ENCODE measurements at places on chromosomes 2 and 18.

DNA sequence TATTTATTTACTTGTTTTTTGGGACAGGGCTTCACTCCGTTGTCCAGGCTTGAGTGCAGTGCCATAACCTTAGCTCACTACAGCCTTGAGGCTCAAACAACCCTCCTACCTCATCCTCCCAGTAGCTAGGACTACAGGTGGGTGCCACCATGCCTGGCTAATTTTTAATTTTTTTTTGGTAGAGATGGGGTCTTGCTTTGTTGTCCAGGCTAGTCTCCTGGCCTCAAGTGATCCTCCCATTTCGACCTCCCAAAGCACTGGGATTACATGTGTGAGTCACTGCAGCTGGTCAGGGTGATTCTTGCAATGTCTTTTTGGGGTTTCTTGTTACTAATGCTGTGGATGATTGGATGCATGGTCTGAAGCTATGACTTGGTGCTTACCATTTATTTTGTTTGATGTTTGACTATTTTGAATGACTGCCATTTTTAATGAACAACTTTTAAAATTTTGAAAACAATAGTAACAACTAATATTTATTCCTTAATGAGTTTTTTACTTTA lies 6.5 kb downstream of the CERS6 start:
- DNase-seq = no peak

DNA sequence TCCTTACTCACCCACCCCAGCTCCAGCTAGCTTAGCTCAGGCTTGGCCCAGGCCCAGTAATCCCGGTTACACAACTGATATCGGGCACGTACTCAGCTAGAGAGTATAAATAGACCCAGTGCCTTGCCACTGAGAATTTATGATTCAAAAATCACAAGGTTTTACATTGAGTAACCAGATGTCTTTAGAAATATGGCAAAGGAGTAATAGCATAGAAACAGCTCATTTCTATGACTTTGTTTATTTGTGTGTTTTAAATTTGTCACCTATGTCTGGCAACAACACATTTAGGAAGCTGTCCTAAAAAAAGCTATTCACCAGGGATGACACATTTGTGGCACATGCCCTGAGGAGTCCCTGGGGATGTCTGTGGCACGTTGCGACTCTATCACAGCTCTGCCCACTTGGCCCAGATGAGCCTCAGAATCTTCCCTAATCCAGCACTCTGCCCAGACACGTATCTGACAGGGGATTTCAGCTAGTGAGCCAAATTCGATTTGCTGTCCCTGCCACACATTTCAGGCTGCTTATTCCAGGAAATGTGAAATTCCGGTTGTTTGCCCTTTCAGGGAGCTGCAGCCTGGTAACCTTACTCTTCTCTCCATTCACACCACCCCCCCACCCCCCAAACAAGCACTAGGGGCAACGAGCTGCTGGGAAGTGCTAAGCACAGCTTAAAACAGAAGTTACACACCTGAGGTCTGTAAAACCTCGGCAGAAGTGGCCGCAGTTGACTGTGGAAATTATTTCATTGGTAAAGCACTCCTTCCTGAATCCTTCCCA lies 85.4 kb upstream of the ZCCHC2 start:
- peak; percentile 25 for DNase-seq

DNA sequence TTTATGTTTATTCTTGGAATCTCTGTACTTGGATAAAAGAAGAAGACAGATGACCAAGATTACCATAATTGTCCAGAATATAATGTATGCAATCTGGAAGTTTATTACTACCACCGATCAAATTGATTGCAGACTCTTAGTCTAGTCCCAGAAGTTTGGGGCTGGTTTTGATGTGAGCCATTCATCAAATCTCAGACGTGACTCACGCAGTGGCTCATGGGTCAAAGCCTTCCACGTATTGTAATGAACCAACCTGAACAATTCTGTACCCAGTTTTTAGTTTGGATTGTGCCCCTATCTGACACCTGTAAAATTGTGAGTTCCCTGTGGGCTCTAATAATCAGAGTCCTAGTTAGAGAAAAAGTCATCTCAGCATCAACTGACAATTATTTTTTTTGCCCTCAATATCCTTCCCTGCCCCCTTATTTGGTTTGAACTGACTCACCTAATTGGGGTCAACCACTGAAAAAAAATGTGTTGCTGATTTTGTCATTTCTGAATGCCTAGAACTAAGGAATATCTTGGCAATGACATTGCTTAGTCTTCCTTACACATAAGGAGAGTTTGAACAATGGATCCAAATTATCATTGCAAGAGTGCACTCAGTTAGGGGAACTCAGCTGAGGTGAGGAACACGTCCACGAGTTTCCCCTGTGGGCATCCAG lies 219.5 kb upstream of the NRP2 start:
- DNase-seq = no peak

DNA sequence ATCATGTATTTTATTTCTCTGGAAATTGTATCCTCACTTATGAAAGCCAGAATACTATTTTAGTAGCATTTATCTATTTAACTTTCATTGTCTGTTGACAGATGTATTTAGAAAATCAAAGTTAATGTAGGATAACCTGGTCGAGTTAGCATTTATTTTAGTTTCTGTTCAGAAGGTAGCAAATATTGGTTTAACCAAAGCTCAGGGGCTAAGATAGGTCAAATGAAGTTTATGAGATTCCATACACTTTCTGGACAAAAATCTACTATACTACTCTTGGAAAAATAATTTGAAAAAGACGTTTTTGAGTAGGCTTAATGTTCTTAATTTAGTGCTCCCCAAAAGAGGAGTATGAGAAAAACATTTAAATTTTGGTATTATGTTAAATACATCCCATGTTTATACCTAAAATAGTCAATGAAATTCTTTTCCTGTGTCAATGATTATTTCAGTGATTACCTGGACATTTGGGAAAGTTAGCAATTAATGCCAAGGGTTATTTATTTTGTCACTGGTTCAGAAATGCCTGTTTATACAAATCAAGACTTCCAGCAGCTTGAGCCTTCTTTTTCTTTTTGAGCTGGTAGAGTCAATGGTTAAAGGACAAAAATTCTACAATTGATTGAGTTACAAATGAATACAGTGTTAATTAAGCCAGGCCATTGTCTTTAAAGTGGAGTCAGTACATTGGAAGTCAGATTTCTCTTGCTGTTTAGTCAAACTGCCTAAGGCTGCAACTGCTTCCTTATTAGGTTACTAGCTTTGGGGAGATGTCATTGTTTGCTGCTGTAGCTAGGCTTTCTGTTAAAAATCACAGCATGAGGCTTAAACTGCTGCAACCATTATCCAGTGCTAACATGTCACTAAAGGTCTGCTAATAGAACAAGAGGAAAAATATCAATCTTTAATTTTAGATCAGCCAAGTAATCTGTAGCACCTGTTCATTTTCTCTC lies 182.3 kb downstream of the CAMKMT start:
- no peak for DNase-seq

DNA sequence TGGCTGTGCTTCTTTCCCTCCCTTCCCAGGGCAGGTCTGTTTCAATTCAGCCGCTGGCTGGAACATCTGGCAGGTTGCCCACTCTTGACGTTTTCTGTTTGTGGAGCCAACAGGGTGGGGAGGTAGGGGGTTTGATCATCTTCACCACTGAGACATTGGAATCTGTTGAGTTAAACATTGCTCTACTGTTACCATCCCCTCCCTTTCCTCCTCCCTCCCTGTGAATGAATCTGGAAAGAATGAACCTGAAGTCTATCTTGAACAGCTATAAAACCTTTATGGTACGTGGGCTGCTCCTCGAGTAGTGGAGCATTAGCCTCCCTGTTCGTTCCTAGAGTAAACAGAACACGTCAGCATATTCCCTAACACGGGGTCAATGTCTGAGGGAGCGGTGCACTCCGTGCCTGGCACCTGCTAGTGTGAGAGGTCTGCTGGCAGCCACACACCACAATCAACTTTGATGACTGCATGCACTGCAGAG lies 249.9 kb upstream of the RBBP8 start:
- DNase-seq = no peak

- no peak for DNase-seq
Observed at GRCh38 chr18:217532-218336, 50.1 kb downstream of the THOC1 start.

- no peak for DNase-seq
Observed at GRCh38 chr2:205561441-205561840, 120.9 kb upstream of the NRP2 start.

DNA sequence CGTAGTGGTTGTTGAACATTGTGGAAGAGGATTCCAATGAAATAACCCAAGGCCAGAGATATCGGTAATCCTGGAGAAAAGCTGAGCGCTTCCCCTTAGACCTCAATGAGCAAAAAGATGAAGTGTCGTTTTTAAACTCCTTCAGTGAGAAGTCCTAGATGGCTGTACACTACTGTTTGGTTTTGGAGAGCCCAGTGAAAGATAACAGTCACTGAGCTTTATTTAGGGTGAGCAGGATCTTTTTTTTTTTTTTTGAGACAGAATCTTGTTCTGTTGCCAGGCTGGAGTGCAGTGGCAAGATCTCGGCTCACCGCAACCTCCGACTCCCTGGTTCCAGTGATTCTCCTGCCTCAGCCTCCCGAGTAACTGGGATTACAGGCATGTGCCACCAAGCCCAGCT lies 24.2 kb downstream of the LRRC30 start:
- DNase-seq = no peak

- no peak for DNase-seq
Observed at GRCh38 chr18:50080316-50080715, 114.6 kb downstream of the MYO5B start.

DNA sequence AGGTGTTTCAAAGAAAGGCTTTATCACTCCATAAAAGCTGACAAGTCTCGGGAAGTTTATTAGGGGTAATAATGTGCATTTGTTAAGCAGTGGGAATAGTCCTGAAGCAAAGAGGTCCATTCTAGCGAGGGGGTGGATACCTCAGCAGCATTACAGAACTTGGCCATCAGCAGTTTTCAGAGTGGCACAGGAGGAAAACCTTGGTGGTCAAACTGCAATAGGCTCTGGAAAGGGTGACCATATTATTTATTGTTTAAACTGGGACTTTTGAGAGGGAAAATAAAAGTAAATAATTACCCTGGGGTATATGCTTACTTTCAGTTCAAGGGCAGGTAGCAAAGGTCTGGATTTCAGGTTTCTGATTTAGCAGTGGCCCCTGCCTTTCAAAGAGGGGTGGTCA lies 115.5 kb upstream of the KLHL14 start:
- DNase-seq = no peak

All from CD4-positive, alpha-beta T cell treated with Interleukin-4 for 1 hour (primary cell).